ENCODE measurements at places on chromosomes 2 and 18.

DNA sequence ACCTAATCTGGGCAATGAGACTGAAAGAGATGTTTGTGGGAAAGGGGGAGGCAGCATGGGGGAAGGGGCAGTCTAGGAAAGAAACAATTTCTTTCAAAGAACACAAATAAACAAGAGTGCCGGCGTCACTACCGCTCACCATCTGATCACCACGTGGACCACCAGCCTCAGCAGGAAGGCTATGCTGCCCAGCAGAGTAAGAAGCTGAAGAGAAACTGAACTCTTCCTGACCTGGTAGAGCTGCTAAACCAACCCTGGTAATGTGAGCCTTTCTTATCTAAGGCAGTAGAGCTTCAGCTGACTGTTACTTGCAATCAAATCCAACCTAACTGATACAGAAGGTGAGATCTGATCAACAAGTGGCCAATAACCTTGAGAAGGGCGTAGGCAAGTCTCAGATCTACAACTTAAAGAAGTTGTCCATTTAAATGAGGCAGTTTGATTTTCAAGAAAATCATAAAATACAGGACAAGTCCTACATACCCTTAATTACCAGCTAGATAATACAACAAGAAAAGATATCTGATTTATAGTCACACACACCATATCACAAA lies 44.2 kb upstream of the SPTBN1 start:
- DNase-seq, result no peak

DNA sequence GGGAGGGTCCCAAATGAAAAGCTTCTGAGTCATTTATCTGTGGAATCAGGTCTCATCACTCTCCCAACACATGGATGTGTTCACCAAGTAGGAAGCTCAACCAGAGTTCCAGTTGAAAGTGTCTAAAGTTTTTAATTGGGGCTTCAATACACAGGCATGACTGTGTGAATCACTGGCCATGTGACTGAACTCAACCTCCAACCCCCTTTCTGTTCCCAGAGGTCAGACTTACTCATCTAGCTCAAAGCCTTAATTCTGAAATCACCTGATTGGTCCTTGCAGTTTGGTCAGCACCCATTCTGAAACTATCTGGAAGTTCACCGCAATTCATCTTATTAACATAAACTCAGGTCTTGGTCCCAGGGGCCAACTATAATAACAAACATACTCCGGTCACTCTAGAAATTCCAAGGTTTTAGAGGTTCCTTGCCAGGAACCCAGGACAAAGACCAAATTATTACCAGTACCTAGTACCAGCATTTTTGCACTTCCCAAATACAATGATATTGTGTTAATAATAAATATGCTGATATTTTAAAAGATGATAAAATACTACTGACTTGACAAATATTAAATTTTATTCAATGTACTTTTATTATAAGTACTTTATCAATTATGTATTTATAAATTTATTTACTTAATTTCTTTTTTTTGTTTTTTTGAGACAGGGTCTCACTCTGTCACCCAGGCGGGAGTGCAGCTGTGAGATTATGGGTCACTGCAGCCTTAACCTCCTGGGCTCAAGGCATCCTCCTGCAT lies 10.7 kb upstream of the RBM45 start:
- DNase-seq, result no peak

DNA sequence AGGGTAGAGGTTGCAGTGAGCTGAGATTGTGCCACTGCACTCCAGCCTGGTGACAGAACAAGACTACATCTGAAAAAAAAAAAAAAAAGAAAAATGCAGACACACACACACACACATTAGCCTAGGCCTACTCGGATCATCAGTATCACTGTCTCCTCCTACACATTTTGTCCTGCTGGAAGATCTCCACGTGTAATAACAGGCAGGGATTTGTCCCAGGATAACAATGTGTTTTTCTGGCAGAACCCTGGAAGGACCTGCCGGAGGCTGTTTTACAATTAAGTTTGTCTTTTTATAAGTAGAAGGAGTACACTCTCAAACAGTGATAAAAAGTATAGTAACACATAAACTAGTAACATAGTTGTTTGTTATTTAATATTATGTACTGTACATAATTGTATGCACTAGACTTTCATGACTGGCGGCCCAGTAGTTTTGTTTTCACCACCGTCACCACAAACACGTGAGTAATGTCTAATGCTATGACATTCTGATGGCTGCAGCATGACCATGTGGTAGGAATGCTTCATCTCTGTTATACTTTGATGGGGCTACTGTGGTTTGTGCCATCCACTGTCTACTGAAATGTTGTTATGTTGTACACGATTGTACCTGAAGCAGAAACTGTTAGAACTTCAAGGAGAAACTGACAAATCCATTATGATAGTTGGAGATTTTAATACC lies 130.6 kb downstream of the ATP9B start:
- DNase-seq, result no peak

DNA sequence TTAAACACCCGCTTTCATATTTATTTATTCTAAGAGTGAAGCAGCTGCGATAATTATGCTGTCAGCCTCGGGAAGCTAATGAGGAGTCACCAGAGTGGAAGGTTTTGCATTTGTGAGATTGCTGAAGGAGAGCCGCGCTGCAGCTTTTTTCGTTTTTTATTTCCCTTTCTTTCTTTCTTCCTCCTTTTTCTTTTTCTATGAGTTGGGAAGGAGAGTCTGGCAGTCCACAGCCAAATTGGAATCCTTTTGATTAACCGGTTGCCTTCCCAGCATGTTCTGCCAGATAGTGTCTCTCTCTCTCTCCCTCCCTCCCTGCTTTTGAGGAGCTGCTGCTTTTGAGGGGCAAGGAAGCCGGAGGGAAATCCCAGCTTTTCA lies 82.1 kb downstream of the CDK15 start:
- DNase-seq, result no peak

GRCh38 chr2:190528521-190529001 lies 6.0 kb downstream of the NEMP2 start:
- no peak for DNase-seq

GRCh38 chr18:66575263-66575662 lies 28.6 kb downstream of the CDH19 start:
- no peak for DNase-seq

DNA sequence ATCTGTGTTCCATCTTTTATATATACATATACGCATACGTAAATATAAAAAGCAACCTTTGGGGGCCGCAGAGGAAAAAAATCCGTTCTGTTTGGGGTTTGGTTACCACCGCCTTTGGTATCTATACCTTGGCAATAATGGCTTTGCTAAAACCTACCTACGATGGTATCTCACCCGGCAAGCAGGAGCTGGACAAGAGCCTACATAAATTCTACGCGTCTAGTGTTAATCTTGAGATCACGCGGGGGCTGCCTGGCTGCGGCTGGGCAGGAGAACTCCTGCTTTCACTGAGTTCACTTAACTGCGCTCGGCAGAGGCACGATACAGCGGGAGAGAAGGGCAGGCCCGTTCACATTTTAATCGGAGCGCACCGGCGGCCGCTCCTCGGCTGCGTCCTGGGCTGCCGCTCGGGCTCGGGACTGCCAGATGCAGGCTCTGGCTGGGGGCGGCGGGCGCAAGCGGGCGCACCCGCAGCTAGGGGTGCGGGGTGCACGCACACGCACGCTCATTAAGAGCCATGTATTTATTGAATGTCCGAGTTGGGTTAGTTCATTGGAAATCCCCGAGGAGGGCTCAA lies 1.7 kb upstream of the POU3F3 start:
- DNase-seq, result no peak

GRCh38 chr2:216109962-216110614 lies 940 bp downstream of the XRCC5 start:
- DNase-seq, result no peak

DNA sequence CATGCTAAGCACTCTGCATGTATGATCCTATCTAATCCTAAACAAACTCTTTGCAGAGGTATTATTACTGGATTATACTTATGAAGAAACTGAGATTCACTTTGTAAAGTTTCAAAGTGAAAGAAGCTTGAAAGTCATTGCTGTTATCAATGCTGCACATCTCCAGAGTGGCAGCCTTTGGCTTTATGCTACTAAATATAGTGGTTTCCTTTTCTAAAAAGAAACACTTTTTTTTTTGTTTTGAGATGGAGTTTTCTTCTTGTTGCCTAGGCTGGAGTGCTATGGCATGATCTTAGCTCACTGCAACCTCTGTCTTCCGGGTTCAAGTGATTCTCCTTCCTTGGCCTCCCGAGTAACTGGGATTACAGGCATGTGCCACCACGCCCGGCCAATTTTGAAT lies 114.9 kb upstream of the RAB27B start:
- no peak for DNase-seq

GRCh38 chr2:88210132-88211002 lies 40.2 kb downstream of the THNSL2 start:
- DNase-seq, result no peak

- no peak for DNase-seq
Measured at GRCh38 chr2:1649103-1650084, 94.9 kb downstream of the PXDN start.

- no peak for DNase-seq
Measured at GRCh38 chr18:64119916-64120315, 29.0 kb downstream of the LINC00305 start.

DNA sequence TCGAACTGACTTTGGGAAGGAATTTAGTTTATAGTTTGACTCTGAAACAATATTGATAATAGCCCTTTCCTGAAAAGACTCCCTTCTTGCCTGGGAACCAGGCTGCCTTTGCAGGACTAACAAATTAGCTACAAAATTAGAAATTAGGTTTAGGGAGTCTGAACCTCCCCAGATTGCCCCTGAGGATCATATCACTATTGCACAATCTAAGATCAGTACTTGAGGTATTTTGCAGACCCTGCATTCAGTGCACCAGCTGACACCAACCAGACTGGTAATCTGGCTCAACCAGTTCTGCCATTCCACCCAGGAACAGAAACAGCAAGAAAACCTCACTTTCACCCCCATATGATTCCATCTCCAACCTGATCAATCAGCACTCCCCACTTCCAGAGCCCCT lies 131.8 kb upstream of the GALNT5 start:
- no peak for DNase-seq

- no peak for DNase-seq
Measured at GRCh38 chr2:10350761-10351160, 48.1 kb downstream of the HPCAL1 start.

GRCh38 chr18:48842259-48843061 lies 108.3 kb downstream of the SMAD7 start:
- DNase-seq, result no peak
